ENCODE measurements at places on chromosomes 13 and 19.
A peak's percentile ranks its signal among the peaks of the same experiment; 100 is the strongest.

- DNase-seq: no peak
Observed at GRCh38 chr13:77699059-77699680, 1.7 kb downstream of the SLAIN1 start.

GRCh38 chr13:110978390-110978789, 63.5 kb upstream of the ANKRD10 start:
- DNase-seq: no peak

GRCh38 chr13:97986835-97987234, 33.4 kb downstream of the IPO5 start:
- DNase-seq: no peak

DNA sequence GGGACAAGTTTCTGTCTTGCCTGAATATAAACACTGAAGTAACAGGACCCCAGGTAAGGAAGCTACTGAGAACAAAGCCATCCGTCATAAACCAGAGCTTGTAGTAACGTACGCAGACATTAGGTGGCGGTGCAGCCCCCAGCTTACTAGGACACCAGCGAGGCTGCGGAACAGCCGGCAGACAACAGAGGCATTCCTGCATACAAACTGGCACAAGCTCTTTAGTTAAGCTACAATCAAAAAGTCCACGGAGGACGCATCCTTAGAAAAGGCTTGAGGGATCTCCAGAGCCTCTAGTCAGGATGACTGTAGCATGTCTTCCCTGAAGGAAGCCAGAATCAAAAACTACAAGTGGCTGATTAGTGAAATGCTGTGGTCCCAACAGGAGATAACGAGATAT, 26.2 kb downstream of the ZNF160 start:
- peak; percentile 44 for DNase-seq

- no peak for DNase-seq
Observed at GRCh38 chr13:30308548-30308947, 1.2 kb upstream of the KATNAL1 start.

GRCh38 chr19:15291548-15292021, 40.8 kb downstream of the BRD4 start:
- DNase-seq: no peak

DNA sequence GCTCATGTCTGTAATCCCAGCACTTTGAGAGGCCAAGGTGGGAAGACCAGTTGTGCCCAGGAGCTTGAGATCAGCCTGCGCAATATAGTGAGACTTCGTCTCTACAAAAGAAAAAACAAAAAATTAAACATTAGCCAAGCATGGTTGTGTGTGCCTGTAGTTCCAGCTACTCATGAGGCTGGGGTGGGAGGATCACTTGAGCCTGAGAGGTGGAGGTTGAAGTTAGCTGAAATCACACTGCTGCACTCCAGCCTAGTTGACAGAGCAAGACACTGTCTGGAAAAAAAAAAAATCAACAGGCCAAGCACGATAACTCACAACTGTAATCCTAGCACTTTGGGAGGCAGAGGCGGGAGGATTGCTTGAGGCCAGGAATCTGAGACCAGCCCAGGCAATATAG, 3.9 kb upstream of the S1PR2 start:
- no peak for DNase-seq

GRCh38 chr13:26557393-26558073, at the start of gene WASF3:
Gene WASF3, plus strand, starts transcription at chr13:26557683. Its CDS starts 84,588 bp downstream, at chr13:26642271.
- peak; percentile 96 for DNase-seq

DNA sequence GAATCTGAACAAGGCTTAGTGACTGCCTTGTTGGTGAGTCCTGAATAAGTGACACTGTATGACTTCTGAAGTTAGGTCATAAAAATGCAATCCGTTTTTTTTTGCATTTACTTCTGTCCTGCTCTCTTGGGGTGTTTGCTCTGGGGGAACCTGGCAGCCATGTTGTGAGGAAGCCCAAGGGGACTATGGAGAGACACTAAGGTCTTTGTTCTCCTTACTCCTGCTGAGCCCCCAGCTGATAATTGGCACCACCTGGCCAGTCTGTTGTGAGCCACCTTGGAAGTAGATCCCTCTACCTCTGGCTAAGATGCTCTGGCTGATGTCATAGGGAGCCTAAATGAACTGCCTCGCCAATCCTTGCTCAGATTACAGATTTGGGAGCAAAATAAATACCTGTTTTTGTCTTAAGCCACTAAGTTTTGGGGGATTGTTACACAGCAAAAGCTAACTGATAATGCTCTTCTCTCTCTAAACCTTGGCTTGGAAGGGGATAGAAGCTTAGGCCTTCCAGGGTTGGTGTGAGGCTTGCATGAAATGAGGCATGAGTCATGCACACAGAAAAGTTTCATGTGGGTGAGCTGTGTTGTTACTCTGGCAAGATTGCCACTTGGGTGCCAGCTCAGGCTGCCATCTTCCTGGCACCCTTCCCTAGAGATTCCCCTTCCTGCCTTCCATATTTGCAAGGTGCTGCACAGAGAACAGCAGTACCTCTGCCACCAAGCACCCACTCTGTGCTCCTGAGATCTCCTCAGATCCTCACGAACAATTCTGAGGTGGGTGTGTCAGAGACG, 10.1 kb downstream of the TUBB4A start:
- DNase-seq: no peak

DNA sequence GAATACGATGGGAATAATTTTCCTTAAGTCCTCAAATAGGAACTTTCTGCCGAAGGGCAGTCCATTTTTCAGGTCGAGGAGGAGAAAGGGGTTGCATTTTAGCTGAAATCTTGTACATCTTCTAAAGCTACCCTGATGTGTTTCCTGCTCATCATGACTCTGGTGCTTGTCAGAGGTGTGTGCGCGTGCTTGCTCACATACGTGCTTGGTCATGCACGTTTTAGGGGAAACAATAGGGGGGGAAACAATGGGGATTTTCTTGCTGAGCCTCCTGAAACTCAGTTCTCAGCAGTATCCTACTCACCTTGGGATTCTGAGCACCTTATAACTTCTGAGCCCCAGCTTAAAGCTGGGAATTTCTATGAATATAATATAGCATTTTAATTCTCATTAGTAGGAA, 44.7 kb downstream of the TM9SF2 start:
- no peak for DNase-seq

DNA sequence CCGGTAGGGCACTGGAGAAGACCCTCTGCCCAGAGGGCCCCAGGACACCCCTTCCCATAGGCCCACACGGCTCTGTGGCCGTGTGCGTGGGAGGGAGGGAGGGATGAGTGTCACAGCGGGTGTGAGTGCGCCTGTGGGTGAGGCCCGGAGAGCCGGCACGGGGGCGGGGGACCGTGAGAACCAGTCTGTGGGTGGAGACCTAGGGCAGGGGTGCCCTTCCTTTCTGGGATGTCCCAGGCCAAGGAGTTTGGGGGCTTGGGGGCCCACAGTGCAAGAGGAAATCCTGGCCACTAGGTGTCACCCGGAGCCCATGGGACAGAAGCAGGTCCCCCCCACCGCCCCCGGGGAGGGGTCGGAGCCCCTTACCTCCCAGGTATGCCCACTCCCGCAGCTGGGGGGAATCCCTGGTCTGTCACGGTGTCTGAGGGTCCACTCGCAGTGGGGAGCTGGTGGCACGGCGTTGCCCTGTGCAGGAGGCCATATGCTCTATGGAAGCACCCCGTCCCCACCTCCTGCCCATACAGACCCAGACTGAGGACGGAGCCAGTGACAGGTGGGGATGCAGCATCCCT, 16.0 kb upstream of the SLC7A10 start:
- DNase-seq: no peak

DNA sequence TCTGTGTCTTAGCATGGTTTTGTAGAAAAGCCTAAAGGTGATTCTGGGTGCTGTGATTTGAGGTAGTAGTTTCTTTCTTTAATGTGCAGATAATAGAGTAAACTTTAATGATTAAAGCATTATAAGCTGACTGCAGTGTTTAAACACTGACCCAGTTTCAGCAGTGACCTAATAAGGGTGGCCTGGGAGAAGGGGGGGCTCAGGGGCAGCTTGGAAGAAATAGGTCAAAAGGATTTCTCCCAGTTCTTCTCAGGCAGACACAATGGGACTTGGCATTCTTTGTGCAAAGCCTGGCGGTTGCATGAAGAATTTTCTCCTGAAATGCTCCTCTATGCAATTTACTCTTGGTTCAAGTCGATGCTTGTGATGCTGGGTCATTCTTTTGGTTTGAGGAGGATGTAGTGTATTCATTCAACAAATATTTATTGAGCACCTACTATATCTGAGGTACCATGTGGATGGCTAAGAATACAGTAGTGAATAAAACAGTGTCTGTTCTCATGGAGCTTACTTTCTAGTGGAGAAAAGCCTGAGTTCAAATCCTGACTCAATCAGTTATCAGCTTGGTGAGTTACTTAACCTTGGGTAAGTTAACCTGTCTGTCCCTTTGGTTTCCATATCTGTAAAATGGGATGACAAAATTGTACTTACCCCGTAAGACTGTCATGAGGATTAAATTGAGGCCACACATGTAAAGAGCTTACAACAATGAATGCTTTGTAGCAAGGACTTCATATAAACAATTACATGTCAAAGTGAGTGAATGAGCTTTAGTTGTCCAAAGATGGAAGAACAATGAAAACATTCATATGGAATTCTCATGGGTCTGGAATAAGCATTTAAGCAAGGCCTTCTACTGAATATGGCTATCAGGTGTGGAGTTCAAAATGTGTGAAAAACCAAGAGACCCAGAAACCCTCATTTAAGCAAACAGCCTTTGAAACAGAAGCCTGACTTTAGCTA, 210.2 kb downstream of the KCNRG start:
- no peak for DNase-seq

- DNase-seq: no peak
Observed at GRCh38 chr13:110396913-110397381, 89.9 kb downstream of the COL4A2 start.

All from BE2C (cell line).